ENCODE measurements at places on chromosomes 3 and 15.

DNA sequence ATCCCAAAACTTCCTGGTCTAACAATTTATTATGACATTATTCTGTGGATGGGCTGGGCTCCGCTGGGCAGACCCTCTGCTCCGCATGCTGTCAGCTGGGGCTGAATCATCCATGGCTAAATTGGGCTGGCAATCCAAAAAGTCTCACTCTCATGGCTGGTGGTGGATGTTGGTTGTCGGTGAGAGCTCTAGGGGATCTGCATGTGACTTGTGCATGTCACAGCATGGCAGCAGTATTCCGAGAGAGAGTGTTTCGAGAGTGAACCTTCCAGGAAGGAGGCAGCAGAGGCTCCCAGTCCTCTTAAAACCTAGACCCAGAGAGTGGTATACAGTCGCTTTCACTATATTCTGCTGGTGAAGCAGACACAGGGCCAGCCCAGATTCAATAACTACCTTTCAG lies 9.9 kb downstream of the RARB start:
- DNase-seq, result no peak

DNA sequence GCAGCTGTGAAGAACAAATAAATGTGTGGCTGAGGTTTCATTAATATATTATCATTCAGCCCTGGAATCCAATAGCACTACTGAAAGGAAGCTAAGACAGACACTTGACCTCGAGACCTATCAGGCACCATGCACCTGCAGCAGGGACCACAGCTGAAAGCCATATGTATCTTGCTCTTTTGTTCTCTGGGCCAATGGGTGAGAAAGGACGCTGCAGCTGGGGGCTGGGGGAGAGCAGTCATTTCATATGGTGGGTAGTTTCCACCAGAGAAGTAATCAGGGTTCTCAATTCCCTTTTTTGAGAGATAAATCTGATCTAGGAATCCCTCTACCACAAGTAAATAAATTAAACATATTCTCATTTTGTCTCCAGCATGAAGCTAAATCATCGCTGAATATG lies 225.6 kb upstream of the STRIT1 start:
- no peak for DNase-seq

DNA sequence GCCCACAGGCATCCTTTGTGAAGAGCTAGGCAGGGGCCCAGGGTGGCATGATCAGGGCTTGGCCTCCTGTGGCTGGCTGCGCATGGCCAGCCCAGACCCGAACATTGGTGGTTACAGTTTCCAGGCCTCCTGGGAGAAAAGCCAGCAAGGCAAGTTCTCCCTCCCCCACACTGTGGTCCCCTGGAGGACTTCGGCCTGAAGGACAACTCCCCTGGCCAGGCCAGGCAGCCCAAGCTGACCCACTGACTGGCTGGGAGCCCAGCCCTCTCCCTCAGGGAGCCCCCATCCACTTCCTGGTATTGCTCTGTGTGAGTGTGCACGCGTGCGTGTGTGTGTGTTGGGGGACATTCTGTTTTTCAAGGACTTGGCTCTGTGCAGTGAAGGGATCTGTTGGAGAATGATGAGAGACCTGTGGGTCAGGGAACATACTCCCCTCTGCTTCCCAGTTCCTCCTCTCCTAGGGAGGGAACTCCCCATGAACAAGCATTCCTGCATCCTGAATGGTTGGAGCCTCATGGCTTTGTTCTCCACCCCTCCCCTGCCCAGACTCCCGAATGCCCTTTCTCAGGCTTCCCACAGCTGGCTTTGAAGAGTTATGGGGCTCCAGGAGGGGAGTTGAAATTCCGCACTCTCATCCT lies 29.5 kb downstream of the CORO2B start:
- DNase-seq, result no peak

GRCh38 chr3:40099871-40100270 lies 209.6 kb upstream of the EIF1B start:
- no peak for DNase-seq

- DNase-seq, result no peak
These were observed 258.1 kb downstream of the ERC2 start for GRCh38 chr3:56209982-56210751.

All from stimulated activated naive CD4-positive, alpha-beta T cell (primary cell).